NCI-H1092 (cell line): ENCODE measurements at places on chromosomes 12 and 14.

DNA sequence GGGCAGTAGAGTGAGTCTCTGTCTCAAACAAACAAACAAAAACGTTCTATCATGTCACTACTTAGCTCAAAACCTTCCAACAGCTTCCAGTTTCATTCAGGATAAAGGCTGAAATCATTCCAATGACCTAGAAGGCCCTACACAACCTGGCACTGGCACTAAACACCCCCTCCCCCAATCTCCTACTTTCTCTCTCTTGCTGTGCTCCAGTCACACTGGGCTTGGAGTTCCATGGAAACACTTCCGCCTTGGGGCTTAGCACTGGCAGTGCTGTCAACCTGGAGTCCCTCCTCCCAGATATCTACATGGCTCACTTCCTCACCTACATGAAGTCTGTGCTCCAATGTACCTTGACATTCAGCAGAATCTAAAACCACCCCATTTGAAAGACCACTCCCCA lies 65.0 kb upstream of the SINHCAF start:
- no peak for DNase-seq

DNA sequence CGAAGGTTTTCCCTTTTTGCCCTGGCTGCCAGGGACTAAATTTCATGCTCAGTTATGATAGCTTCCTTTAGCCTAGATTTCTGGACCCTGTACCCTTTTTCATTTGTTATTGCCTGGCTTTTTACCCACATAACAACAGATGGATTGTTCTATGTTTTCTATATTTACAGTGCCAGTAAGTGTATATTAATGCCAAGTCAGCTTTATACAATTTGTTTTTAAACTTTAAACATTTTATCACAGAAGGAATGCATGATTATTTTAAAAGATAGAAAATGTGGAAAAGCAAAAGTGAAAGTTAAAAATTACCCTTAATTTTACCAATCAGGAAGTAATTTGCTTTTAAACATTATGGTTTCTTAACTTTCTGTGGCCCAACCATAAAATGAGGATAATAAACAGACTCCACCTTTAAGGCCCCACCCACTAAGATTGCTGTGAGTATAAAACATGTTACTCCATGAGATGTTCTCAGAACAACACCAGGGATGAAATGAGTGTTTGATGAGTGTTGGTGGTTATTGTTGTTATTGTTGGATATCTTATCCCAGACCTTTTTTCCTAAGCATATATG lies 496.8 kb downstream of the EGLN3 start:
- DNase-seq = no peak

DNA sequence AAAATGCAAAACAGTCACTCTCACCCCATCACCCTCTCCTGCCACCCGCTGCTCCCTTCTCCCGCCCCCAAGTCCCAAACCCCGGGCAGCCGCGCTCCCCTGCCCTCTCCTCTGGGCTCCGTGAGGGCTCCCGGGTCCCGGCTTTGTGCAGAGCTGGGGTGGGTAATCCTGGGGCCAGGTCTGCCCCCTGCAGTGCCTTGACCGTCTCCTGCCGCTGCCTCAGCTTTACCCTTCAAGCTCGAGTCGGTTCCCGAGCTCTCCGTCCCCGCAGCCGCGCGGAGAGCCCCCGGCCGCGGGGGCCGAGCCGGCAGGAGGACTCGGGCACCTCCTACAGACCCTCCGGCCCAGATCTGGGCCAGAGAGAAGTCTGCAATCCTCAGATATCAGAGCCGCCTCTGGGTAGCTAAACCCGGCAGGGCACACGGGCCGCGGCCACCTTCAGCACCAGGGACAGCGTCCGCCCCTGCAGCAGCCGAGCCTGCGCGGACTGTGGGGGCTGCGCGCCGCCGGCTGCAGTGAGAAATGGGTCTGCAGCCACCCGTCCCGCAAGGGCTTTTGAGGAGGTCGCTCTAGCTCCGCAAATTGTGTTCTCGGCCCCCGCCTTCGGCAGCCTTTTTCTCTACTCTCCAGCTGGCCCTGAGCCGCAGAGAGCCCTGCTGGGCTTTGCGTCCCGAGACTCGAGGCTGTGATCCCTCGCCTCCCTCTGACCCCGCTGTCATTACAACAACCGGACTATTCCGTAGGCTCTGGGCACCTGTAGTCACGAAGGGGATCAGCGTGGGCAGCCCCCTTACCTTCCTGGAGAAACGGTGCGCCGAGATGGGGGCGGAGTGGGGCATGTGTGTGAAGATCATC lies 1.2 kb downstream of the PRMT8 start:
- DNase-seq = peak; percentile 16

DNA sequence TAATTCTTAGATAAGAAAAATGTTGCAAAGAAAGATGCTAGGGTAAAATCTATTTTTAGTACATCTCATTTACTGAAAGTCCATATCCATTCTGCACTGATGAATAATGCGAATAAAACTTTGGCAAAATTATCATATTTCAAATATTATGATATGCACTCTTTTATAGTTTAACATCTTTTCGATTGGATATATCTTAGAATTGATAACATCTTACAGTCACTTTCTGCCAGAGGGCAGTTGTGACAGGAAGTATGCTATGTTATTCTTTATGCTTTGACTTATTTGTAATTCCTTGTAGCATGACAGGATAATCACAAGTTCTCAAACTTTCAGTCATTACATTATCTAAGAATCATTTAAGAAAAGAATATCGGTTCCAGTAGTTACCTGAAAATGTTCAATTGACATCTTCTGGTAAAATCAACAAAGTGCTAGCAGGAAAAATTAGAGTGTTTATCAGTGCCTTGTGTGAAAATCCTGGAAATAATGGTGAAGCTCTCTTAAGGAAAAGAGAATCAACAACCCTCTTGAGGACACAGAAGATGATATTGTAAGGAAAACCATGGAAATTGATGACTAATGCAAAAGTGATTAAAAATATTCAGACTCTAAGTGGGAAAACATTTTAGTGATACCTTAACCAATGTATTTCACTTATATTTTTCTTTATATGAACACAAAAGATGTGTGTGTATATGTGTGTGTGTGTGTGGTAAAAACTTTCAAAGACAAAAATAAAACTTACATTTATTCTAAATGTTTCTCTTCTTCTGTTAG lies 95.5 kb downstream of the SLC6A15 start:
- DNase-seq = no peak

- no peak for DNase-seq
These were observed 29.3 kb upstream of the ZFP36L1 start for GRCh38 chr14:68822132-68822651.

GRCh38 chr14:96225213-96225612 lies 20.6 kb downstream of the BDKRB2 start:
- DNase-seq = no peak

- DNase-seq = no peak
These were observed 73.3 kb upstream of the HECTD1 start for GRCh38 chr14:31280871-31281220.

- no peak for DNase-seq
These were observed 261.2 kb downstream of the ACSS3 start for GRCh38 chr12:81339071-81339470.

GRCh38 chr12:47939009-47939601 lies 24.3 kb upstream of the TMEM106C start:
- DNase-seq = no peak

GRCh38 chr12:27276275-27276674 lies 32.2 kb downstream of the STK38L start:
- DNase-seq = no peak

- no peak for DNase-seq
These were observed 119.6 kb downstream of the DERA start for GRCh38 chr12:16030744-16031143.

GRCh38 chr12:103518899-103519298 lies 23.1 kb upstream of the C12orf42 start:
- no peak for DNase-seq

DNA sequence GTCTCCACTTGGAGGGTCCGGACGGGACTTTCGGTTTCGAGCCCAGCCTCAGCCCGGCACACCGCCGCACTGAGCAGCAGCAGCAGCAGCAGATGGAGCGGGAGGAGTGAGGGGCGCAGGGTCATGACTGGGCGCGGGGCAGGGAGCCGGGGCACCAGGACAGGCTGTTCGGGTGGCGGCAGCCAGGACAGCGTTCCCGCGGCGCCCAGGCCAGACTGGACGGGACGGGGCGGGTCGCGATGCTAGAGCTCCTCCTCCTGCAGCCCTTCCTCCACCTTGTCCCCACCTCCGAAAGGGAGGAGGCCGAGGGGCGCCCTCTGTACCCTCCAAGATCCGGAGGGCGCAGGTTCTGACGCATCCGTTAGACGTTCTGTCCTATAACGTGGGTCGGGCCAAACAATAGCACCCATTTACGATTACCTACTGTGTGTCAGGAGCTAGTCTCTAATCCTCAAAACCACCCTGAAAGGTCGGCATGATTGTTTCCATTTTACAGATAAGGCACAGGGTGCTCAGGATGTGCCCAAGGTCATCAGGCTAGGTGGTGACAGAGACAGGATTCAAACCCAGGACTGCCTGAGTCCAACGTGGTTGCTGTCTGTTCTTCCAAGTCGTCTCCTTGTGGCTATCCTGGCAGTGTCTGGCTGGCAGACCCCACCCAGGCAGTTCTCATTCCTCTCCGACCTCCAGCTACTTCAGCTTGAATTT lies at the start of gene FKBP11:
FKBP11 (minus strand) TSS at position 189 of the 708 bp plus-strand sequence; CDS start at position 125, 64 bp downstream.
- no peak for DNase-seq

GRCh38 chr12:93025145-93026103 lies 96.3 kb upstream of the EEA1 start:
- DNase-seq = peak; percentile 14

GRCh38 chr14:100472491-100472890 lies 114.7 kb downstream of the BEGAIN start:
- no peak for DNase-seq

DNA sequence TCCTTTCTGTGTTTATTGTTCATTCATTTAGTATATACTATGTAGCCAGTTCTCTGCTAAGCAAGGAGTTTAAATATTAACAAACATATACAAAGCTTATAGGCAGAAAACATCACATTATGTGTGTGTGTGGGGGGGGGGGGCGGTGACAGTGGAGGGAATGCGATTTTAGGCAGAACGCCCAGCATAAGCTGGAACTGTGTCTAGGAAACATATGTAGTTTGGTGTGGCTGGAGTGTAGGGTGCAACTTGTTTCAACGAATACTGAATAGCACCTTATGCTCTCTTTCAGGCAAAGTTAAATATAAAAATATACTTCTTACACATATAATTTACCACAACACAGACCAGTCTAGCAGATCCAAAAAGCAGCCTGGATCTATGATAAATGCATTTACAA lies 980.6 kb downstream of the SLC6A15 start:
- no peak for DNase-seq

- DNase-seq = no peak
These were observed 6.9 kb upstream of the SLC11A2 start for GRCh38 chr12:51033048-51033447.

DNA sequence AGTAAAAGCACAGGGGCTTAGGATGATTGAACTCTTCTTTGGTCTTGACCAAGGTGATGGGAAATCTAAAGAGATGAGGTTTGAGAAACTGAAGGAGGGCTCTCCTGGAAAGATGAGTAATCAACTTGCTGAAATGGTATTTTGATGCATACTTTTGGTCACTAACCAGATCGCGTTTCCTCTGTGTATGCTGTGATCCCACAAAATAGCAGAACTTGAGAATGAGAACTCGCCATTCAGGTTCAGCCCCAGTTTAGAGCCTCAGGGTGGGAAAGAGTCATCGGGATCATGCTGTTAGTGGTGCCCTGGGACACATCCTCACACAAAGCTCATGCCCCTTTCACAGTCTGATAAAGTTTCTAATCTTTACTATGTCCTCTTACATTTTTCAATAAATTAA lies 488.8 kb downstream of the ETNK1 start:
- DNase-seq = no peak

GRCh38 chr12:30631740-30632139 lies 63.9 kb downstream of the IPO8 start:
- no peak for DNase-seq

- DNase-seq = no peak
These were observed 55.4 kb downstream of the OTX2 start for GRCh38 chr14:56754921-56755320.

GRCh38 chr14:103139132-103140025 lies 16.1 kb downstream of the TNFAIP2 start:
- no peak for DNase-seq

GRCh38 chr14:55927028-55927427 lies 191.2 kb upstream of the PELI2 start:
- no peak for DNase-seq

DNA sequence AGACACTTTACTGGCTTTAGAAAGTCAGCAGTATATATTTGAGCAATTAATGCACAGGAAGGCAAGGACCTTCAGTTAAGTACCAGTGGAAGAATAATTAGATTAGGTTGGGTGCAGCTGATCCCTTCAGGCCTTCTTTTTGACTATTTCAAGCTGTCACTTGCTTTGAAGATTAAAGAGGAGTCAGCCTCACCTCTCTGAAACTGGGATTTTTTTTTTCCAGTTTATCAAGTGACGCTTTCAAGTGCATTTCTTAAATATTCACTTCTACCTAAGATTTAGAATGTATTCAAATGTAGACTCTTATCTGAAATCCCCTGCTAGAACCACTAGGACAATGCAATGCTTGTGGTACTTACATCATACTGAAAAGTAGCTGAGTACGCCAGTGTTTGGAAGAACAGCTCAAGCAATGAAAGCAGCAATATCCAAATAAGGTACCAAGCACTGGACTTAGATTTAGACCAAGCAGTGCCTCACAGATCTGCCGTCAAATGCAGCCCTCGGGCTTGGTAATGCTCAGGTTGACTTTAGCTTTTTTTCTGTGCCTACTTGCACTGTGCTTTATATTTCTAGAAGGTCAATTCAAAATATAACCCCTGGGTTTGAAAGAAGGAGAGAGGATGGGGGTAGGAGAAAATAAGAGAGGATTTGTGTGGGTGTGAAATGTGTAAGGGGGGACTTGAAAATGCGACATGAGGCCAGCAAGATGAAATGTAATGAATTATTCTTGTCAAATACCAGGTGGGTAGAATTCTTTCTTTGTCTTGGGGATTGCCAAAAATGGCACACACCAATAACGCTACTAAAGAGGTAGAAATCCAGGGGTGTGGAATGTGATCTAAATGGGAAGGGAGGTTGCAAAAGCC lies 3.7 kb upstream of the FERMT2 start:
- no peak for DNase-seq

DNA sequence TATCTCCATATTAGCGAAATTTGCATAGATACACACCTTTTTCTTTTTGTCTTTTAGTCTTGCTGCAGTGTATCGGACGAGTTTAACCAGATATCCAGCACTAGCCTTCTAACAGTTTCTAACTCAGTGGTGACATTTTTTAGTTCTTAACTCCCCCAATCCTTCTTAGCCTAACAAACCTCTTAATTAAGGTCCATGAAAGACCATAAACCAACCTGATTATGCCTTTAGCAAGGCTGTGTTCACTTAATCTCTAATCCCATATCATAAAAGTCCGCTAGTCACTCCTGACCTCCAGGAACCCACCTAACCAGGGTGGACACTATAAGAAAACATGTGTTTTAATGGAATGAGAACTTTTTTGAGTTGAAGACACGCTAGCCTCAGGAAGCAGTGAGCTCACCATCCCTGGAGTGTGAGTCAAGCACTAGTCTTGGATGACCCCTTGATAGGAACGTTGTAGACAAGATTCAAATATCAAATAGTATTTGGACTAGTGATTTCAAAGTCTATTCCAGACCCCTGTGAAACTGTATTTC lies 9.5 kb downstream of the CDKN1B start:
- DNase-seq = no peak

DNA sequence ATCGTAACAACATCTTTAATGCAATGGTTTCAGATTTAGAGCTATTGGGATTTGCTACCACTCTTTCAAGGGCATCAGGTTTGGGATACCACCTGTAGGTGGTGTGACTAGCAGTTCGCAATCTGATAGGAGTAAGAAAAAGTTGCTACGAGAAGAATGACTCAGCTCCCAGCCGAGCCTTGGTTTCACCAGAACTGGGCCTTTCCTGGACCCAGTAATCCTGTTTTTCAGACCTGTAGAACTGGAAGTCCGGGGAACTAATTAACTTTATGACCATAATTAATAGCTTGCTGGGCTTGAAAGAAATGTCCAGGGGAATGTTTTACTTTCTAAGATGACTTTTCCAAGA lies 770 bp downstream of the ABHD4 start:
- DNase-seq = no peak
